ENCODE measurements at places on chromosomes 6 and 20.

- DNase-seq: no peak
Observed at GRCh38 chr6:87729965-87730719, 28.1 kb upstream of the AKIRIN2 start.

DNA sequence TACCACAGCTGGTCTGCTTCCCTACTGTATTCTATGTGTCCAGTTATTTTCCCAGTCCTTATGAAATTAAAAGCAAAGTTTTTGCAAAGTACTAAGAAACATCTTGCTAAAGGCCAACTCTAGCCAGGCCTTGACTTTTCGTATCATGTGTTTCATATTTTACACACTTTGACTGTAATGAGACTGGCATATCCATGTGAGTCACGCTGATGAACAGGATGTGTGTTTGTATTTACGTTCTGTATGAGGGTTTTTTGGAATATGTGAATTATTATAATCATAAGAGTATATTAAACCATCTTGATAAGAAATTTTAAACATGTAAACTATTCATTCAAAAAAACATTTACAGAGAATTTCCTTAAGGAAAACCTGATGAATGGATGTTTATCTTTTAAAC is 59.7 kb downstream of the EYA4 start:
- DNase-seq: no peak

- no peak for DNase-seq
Observed at GRCh38 chr20:46939031-46939965, 44.7 kb downstream of the EYA2 start.

GRCh38 chr6:155521719-155522118 is 66.1 kb upstream of the NOX3 start:
- DNase-seq: no peak

DNA sequence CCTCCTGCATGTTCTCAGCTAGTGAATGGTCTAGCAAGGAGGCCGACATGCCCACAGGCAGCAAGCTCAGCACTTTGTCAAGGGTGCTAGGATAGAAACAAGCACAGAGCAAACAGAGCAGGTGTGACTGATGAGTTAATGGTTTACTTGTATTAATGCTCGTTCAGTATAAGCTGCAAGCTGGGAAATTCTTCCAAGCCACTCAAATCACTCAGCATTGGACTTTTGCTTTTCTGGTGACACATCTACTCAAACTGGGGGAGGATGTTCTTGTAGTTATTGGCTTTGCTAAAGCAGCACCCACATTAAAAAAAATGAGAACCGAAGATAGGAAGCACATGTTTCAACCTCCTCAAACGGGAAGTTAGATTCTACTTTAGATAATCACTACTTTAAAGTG is 43.1 kb upstream of the NEDD9 start:
- DNase-seq: no peak

- DNase-seq: no peak
Observed at GRCh38 chr20:61935926-61936700, 129.6 kb downstream of the TAF4 start.

DNA sequence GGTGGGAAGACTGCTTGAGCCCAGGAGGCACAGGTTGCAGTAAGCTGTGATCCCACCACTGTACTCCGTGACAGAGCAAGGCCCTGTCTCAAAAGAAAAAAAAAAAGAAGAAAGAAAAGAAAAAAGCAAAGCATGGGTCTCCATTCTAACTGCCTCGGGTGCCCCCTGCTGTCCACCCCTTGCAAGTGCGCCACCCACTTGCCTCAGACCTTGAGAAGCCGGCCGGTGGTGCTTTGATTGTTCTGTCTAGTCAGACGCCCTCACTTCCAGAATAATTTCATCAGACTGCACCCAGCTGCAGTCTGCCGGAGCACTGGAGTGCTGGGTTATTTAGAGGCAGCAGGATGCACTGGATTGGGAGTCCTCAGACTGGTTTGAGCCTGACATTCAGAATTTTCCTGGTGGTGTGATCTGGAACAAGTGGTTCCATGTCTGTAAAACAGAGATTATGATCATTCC is 17.6 kb upstream of the TM9SF4 start:
- peak; percentile 83 for DNase-seq

GRCh38 chr6:20033697-20034407 is 178.4 kb downstream of the MBOAT1 start:
- DNase-seq: no peak

DNA sequence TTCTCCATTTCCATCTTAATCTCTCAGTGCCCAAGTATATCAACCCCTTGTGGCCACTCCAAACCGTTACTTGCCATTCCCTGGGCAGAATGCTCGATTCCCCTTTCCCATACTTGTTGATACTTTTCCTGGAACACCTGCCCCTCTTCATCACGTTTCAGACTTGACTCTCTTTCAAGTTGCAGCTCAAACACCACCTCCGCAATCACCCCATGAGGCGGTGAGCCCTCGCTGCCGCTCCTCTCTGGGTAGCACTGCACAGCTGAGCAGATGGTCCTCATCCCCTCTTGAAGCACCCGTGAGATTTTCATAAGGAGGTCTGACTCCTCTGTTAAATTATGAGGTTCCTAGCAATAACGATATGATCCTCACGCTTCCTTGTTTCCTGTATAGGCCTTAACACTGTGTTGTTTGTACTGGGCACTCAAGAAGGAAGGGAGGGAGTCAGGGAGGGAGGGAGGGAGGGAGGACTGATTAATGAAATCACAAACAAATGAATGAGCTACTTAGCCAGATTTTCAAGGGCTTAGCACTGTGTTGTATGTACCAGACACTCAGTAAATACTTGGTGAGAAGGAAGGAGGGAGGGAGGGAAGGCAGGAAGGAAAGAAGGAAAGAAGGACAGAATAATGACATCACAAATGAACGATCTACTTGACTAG is 8.0 kb upstream of the UQCC2 start:
- no peak for DNase-seq

DNA sequence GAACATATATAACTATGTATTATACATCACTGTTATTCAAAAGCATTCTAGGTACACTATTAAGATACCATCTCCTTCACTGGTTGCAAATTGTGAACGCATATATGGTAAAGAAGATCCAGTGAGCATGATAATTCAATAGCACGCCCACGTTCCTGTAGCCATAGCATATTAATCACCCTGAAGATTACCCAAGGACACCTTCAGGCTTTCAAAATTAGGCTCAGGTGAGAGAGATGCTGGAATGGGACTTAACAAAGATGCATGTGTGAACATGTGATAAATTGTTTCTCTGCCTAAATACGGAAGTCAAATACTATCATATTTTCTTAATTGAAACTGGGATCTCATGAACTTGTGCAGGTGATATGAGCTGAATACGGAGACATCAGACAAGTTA is 303.5 kb downstream of the PTPRK start:
- no peak for DNase-seq

DNA sequence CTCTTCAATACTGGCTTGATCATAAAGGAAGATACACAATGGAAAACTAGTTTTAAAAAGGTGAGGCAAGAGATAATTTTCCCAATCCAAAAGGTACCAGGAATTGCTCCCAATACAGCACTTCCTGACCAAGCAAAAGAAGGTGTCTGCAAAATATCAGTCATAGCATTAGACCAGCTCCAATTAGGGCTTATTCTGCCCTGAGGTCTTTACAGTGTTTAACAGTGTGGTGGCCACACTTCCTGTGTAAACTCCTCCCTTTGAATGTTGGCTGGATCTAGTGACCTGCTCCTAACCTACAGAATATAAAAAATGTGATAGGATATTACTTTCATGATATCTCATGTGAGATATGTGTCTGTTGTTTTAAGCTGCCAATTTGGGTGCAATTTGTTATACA is 57.1 kb upstream of the BTN3A2 start:
- DNase-seq: no peak

DNA sequence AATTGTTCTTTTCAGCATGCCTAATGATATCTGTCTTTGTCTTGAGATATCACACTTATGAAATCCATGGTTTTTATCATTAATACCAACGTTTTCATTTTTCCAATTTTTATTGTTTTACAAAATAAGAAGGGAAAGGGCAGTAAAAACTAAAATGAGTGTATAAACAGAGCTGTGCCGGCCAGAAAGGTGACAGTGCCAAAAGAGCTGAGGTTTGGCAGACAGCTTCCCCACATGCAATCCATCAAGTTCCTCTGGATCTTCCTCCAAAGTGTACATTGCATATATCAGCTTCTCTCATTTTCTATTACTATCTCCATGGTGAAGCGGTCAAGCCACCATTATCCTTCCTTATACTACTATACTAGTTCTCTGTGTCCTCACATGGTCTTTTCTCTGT is 10.1 kb upstream of the TMEM244 start:
- no peak for DNase-seq
